ENCODE measurements at places on chromosomes 3 and 15.
A peak's percentile ranks its signal among the peaks of the same experiment; 100 is the strongest.

DNA sequence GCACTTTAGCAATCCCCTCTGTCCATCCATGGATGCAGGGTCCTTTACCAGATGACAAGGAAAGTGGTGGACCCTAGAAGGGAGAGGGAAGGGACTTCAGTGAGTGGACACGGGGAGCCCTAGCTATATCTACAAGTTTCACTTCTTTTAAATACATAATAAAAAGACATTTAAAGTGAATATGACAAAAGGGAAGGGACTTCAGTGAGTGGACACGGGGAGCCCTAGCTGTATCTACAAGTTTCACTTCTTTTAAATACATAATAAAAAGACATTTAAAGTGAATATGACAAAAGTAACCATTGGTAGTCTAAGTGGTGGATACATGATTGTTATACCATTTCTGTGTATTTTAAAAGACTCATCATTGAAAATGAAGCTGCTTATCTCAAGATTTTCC, 81.9 kb upstream of the HES1 start:
- DNase-seq: no peak

DNA sequence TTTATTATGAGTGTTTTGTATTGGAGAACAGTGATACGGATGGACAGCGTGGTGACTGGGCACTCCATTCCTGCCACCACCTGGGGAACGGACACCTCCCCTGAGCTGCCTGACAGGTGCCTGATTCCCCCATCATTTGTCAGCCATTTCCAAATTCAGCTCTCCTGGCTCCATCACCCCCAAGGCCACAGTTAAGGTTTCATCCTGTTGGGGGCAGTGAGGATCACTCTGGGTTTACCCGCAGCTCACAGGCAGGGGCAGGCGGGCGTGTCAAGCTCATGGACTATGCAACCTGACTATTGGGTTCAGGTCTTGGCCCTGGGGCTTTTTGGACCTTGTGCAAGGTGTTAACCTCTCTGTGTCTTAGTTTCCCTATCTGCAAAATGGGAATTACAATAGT, 76.3 kb downstream of the RAB11A start:
- no peak for DNase-seq

GRCh38 chr15:63338170-63338569, 43.5 kb downstream of the CA12 start:
- DNase-seq: no peak

- DNase-seq: no peak
These were observed 21.5 kb downstream of the NR2F2 start for GRCh38 chr15:96351761-96352603.

- DNase-seq: no peak
These were observed 38.1 kb upstream of the IGDCC4 start for GRCh38 chr15:65460741-65461347.

DNA sequence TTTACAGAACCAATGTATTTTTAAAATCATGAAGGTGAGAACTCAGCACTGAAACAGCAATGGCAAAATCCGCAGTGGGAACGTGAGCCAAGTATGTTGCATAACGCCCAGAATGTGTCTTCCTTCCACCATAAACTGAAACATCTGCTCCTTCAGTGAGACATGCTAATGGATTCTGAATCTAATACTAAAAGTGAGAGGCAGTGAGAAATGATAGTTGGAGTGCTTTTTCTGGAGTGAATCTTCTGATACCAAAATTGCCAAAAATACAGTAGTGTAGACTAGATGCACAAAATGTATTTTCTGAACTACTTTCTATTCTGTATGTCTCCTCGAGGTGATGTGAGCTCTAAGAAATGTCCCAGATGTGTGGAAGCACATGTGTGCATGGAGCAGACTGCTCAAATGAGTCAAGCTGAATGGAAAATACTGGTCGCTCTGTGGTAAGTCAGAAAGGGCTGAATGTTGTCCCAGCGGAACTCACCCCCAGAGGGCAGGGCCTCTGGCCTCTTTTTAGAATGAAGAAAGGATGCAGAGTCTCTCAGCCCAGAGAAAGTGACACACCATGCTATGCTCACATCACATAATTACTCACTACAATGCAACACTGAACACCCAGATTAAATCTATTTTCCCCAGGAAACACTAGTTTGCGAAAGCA, 73.0 kb downstream of the ATP10A start:
- DNase-seq: no peak

DNA sequence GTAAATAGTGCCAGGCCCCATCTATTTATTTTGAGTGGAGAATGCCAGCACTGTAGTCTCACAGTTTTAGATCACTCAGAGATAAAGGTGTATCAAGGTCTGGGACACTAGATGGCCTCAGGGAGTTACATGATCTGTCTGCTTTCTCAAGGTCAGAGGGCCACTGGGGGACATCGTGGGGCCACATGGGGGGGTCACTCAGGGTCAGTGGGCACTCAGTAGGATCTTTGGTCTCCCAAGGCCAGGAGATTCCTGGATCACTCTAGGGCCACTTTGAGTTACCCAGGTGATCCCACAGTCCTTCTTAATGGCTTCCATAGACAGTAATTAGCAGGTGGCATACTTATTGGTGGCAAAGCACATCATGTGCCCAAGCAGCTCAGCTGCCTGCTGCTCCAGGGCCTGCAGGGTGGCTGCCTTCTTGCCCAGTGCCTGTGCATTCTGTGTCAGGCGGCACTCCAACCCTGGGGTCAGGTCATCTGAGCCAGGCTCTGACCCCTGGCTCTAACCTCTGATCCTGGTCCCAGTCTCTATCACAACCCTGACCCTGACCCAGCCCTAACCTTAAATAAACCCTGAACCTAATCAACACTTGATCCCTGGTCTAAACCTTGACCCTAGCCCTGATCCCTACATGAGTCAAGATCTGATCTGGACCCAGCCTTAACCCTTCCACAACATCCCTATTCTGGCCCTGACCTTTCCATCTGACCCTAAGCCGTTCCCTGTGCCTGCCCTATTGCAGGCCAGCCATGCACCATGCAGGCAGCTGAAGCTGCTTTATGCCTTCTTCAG, 1.8 kb upstream of the LAMB2 start:
- no peak for DNase-seq

DNA sequence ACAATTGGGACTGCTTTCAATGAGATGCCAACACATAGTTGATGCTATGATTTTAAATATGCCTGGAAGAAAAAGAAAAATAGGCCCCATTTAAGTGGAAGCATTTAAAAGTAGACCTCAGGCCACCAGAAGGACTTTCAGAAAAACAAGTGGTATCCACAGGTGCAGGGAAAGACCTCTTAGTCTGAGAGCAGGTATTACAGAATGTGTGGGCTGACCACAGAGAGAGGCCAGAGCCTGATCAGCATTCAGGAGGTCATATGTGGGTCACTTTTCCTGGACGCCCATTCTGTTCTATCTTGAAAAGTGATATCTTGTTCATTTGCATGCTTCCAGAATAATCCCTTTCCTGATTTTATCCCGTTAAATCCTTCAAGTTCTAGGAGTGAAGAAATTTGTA, 95.5 kb downstream of the GABRG3 start:
- DNase-seq: no peak

GRCh38 chr3:153026026-153026425, 136.0 kb upstream of the RAP2B start:
- peak; percentile 36 for DNase-seq

DNA sequence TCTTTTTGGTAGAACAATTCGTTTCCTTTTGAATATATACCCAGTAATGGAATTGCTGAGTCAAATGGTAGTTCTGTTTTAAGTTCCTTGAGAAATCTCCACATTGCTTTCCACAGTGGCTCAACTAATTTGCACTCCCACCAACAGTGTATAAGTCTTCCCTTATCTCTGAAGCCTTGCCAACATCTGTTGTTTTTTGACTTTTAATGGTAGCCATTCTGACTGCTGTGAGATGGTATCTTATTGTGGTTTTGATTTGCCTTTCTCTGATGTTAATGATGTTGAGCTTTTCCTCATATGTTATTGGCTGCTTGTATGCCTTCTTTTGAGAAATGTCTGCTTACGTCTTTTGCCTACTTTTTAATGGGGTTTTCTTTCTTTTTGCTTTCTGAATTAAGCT, 270.6 kb upstream of the MEIS2 start:
- DNase-seq: no peak

GRCh38 chr3:117286488-117286887, 576.9 kb downstream of the TUSC7 start:
- no peak for DNase-seq

GRCh38 chr3:27584874-27585273, 100.7 kb upstream of the SLC4A7 start:
- no peak for DNase-seq

DNA sequence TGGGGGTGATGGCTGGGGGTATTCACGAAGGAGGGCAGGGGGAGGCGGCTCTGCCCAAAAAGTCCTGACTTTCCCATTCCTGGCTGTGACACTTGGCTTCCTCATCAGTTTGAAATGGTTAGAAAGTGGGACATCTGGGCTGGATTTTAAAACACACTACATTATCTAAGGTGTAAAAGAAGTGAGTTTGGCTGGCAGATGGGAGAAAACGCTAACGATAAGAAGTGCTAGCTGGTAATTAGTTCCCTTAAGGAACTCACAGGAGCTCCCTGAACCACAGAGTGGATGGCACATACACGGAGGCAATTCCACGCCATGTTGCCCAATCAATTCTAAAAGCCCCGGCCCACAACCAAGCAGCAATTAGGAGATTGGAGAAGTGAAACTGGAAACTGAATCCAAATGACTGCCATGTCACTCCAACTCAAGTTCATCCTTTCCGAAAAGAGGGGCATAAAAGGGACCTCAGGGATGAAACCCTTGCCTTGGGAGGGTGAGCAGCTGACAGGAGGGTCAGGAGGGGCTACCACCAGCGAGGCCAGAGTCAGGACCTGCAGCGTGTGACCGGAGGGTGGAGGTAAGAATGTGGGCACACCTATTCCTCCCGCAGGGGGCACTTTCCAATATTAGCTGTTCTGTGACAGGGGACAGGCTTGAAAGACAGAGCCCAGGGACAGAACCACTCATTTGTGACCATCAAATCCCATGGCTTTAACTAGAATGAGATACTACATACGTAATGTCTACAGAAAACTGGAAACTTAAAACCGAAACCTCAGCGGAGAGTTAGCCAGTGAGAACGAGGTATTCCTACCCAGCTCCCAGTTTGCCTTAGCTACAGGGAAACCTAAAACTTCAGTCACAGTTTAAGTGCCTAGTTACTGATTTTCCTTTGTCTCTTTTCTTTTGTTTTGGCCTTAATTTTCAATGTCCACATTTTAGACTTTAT, 95.3 kb upstream of the OXTR start:
- peak; percentile 3 for DNase-seq

DNA sequence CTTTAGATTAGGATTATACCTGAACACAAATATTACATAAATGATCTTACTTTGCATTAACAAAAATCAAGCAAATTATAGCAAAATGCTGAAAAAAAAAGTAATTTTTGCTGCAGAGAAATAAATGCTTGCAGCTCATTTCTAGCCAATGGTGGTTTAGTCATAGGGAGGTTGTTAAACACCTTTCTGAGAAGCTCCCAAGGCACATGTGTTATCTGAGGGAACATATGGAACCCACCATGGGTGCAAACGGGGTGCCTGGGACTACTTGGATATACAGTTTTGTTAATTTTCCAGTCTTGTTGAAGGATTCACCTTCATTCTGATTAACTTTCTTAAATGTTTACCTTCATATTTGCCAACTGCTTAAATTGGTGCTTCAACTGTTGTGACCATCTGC, 8.9 kb upstream of the RAMAC start:
- DNase-seq: no peak

DNA sequence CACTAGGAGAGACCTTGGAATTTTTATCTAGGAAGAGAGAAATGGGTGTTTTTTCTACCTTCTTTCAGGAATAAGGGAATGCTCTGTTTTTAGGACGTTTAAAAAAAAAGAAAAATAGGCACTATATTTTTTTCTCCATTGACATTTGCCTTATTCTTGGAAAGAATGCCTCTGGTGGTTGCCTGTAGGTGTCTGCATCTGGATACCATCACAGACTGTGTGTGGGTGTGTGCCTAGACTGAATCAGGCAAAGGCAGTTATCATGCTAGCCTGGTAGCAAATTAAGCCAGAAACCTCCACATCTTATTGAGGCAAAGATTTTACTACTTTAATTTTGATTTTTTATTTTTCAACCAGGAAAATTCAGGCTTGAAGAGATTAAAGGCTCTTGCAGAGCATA, 513.6 kb upstream of the KCNMB2 start:
- DNase-seq: no peak

DNA sequence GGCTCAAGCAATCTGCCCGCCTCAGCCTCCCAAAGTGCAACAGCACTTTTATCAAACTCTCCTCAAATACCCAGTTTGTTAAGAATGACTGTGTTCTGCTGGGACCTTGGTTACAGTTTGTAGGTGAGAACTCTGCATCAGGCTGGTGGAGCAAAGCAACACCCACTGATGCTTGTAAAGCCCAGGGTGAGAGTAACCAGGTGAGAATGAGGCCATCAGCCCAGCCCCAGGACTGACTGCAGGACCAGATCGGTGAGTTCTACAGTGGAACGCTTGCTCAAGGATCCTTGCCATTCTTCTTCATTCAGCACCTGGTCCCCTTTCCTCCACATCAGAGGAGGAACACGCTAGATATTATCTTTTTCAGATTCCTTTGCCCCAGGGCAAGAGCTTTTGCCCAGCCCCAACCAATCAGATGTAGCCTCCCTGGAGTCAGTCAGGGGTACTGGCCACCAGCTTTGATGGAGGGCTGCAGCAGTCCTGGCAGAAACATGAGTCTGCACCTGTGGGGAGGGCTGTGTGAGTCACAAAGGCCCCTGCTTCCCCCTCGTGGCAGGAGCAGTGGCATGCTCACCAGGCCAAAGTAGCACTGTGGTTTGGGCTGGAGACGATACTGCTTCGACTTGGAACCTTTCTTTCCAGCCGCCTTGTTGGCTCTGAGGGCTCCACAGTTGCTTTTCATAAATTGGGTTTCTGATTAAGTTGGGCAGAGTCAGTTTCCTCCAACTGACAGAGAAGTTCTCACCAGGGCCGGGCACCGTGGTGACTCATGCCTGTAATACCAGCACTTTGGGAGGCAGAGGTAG, 3.5 kb upstream of the SHISA5 start:
- DNase-seq: peak; percentile 85

GRCh38 chr3:11288786-11289637, 16.8 kb downstream of the ATG7 start:
- peak; percentile 62 for DNase-seq

GRCh38 chr3:73926360-73927202, 301.8 kb upstream of the PDZRN3 start:
- DNase-seq: no peak

- DNase-seq: peak; percentile 89
These were observed at the start of gene CCDC13 for GRCh38 chr3:42772670-42773408. TSS of gene CCDC13 (minus strand) at chr3:42773253. CDS start at chr3:42758345, 14,908 bp downstream.
